SK-N-SH (cell line): ENCODE measurements at places on chromosomes 12 and 14. TPM values are rescaled to one million over a fixed set of nuclear protein-coding genes. Genes with fewer than 3 reads are reported as not detected.
A peak's percentile ranks its signal among the peaks of the same experiment; 100 is the strongest.

CLMN gene
- 1.4 TPM in 2 replicates for polyA plus RNA-seq

JPH4 gene
- 8.7 and 8.8 TPM in 2 replicates for polyA plus RNA-seq

PPP2R5C gene
- 43.7 and 61.0 TPM in 2 replicates for polyA plus RNA-seq

BICD1 gene
- 12.1 and 13.2 TPM in 2 replicates for polyA plus RNA-seq

LRRC43 gene
- 0.94 and 1.4 TPM in 2 replicates for polyA plus RNA-seq

TIMELESS gene
- 5.1 and 5.4 TPM in 2 replicates for polyA plus RNA-seq

GARIN6 gene
- polyA plus RNA-seq, result not detected in 2 replicates

DDX24 gene
- 108 and 148 TPM in 2 replicates for polyA plus RNA-seq

ENDOU gene
- not detected in 2 replicates for polyA plus RNA-seq

NELL2 gene
- polyA plus RNA-seq, result 0.28 and 0.35 TPM in 2 replicates

PDE3A gene
- 0.67 and 0.88 TPM in 2 replicates for polyA plus RNA-seq

CD27 gene
- not detected in 2 replicates for polyA plus RNA-seq

KRT82 gene
- polyA plus RNA-seq, result not detected in 2 replicates

CD4 gene
- polyA plus RNA-seq, result 0.02 TPM in 1 of 2 replicates, not detected in the other

TCL1B gene
- polyA plus RNA-seq, result not detected in 2 replicates

GRCh38 chr12:25102402-25102801 lies 92.6 kb downstream of the DNAI7 start:
- H3K4me1 ChIP-seq, result no peaks in the 10 kb centered on the region
- no peaks in the 10 kb centered on the region for H3K36me3 ChIP-seq
- H3K4me3 ChIP-seq, result no peak overlapping the region
- H3K27ac ChIP-seq, result no peak overlapping the region
- DNase-seq, result no peak
- no peaks in the 10 kb centered on the region for H3K27me3 ChIP-seq

- no peak overlapping the region for H3K27ac ChIP-seq
- no peak overlapping the region for H3K4me3 ChIP-seq
- no peak for DNase-seq
- H3K4me1 ChIP-seq, result no peaks in the 10 kb centered on the region
Observed at GRCh38 chr14:92755495-92755894, 7.1 kb upstream of the LGMN start.

DNA sequence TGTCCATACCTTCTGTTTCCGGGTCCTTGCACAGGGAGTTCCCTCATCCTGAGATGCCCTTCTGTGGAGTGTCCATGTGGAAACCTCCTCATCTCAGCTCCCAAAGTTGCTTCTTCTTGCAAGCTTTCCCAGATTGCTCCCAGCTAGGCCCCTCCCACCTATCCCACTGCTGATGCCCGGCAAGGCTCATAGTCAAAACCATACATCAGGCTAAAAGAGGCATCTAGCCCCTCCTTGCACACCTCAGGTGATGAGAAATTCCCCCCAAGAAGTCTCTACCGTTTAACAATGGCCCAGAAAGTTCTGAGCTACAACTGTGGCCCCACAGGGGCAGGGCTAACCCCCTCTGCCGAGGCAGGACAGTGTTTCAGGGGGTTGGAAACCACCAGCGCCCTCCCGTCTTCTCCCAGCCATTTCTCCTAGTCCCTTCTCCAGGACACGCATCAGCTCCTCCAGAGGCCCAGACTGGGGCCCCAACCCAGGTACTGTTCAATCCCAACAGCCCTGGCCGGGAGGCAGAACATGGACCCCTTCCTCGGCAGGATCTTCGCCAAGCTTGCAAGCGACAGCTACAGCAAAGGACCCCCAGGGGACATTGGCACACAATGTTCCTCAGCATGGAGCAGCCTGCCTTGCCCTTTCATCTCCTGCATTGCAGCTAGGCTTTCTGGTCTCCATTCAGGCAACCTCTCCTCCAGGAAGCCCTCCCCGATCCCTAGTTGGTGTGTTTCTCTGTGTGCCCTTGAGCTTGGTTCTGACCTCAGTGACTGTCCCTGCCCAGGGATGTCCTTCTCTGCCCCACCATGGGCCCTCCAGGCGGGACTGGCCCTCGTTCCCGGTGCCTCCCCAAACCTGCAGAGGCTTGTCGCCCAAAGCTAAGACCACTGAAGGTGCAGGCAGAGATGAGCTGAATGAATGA lies 4.5 kb upstream of the BEGAIN start:
- H3K27me3 ChIP-seq, result peaks cover 10% of the 10 kb centered on the region; the same call in 1 of the 2 replicates
- H3K4me1 ChIP-seq, result peaks cover 28% of the 10 kb centered on the region
- H3K27ac ChIP-seq, result no peak overlapping the region
- peak; percentile 17 for DNase-seq
- H3K4me3 ChIP-seq, result no peak overlapping the region
- H3K36me3 ChIP-seq, result no peaks in the 10 kb centered on the region

GRCh38 chr14:30162066-30162465 lies 234.4 kb upstream of the PRKD1 start:
- H3K36me3 ChIP-seq, result no peaks in the 10 kb centered on the region
- H3K27me3 ChIP-seq, result no peaks in the 10 kb centered on the region
- no peak overlapping the region for H3K4me3 ChIP-seq
- no peak for DNase-seq
- no peak overlapping the region for H3K27ac ChIP-seq

DNA sequence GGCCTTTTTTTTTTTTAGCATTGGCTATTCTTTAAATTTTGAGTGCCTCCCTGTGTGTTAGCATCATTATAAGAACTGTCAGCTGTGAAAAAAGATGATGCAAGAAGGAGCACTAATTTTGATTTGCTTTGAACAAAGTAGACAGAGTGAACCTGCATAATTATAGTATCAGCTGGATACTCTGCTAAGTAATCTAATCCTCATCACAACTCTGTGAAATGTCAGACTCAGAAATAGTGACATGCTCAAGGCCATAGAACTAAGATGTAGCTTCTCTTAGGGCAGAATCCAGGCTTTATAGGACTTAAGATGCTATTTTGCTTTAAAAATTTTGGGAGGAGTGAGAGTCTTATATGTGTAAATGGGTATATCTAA lies 31.9 kb downstream of the FBXO34 start:
- no peaks in the 10 kb centered on the region for H3K27me3 ChIP-seq
- H3K27ac ChIP-seq, result no peak overlapping the region
- peaks cover 12% of the 10 kb centered on the region for H3K4me1 ChIP-seq
- H3K36me3 ChIP-seq, result peaks cover 8% of the 10 kb centered on the region
- no peak overlapping the region for H3K4me3 ChIP-seq
- no peak for DNase-seq

DNA sequence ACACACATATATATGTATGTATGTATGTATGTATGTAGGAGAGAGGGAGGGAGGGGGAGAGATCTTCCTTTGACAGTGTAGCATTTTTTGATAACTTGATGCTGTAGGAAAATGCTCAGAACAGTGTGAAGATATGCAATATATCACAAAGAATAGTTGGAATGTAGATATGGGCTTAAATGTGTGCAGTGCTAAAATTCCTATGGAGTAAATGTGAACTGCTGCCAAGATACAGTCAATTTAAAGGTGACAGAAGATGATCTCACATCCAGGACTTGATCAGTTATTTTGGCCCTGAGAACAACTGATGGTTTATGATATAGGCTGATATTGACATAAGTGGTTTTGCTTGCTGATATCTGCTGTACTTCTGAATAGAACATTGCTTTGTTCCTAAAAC lies 84.2 kb downstream of the DAAM1 start:
- H3K36me3 ChIP-seq, result peaks cover 5% of the 10 kb centered on the region
- DNase-seq, result no peak
- no peaks in the 10 kb centered on the region for H3K27me3 ChIP-seq
- no peak overlapping the region for H3K27ac ChIP-seq

DNA sequence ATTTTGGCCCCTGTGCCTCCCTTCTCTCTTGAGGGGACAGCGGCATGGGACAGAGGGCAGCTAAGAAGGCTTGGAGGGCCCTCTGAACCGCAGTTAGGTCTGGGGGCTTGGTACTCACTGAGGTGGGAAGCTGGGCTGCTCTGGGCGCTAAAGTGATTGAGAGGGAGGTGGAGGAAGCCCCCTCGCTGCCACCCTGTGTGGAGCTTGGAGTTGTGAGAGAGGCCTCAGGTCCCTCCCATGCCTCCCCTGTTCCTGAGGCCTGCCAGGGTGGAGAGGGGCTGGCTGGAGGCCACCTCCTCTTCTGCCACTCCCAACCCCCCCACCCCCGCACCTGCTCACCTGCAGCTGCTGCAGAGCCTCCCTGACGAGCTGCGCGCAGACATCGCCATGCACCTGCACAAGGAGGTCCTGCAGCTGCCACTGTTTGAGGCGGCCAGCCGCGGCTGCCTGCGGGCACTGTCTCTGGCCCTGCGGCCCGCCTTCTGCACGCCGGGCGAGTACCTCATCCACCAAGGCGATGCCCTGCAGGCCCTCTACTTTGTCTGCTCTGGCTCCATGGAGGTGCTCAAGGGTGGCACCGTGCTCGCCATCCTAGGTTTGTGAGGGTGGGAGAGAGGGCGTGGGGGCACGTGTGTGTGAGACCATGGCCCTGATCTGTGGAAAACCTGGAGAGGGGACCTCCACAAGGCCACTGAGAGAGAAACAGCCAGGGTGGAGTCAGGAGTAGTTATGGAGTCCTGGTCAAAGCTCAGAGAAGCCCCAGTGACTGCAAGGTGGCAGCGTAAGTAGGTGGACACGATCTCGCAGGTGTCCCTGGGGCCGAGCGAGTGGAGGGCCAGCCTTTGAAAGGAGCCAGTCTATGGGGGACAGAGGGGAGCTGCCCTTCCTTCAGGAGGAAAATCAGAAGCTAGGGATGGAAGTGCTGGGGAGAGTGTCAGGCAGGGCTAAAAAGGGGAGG lies 11.2 kb downstream of the KCNH3 start:
- no peaks in the 10 kb centered on the region for H3K27me3 ChIP-seq
- no peak overlapping the region for H3K4me3 ChIP-seq
- peak; percentile 20 for DNase-seq
- H3K4me1 ChIP-seq, result no peaks in the 10 kb centered on the region
- H3K36me3 ChIP-seq, result no peaks in the 10 kb centered on the region

GRCh38 chr12:54593135-54593534 lies 4.7 kb upstream of the PPP1R1A start:
- H3K27me3 ChIP-seq, result peaks cover 66% of the 10 kb centered on the region
- DNase-seq, result no peak
- no peaks in the 10 kb centered on the region for H3K36me3 ChIP-seq
- H3K27ac ChIP-seq, result no peak overlapping the region
- H3K4me1 ChIP-seq, result no peaks in the 10 kb centered on the region
- no peak overlapping the region for H3K4me3 ChIP-seq

- H3K27ac ChIP-seq, result no peak overlapping the region
- H3K4me3 ChIP-seq, result no peak overlapping the region
- H3K4me1 ChIP-seq, result peaks cover 12% of the 10 kb centered on the region; the same call in 1 of the 2 replicates
- no peaks in the 10 kb centered on the region; the same call in 1 of the 2 replicates for H3K36me3 ChIP-seq
- no peak for DNase-seq
Observed at GRCh38 chr14:74558655-74559054, 53.4 kb downstream of the LTBP2 start.

- no peak within 1 kb of the TSS for H3K4me3 ChIP-seq
- H3K4me1 ChIP-seq, result peaks cover 79% of the 10 kb centered on the region; the same call in 1 of the 2 replicates
- peaks cover 23% of the 10 kb centered on the region; the same call in 1 of the 2 replicates for H3K27me3 ChIP-seq
- H3K27ac ChIP-seq, result peak within 1 kb of the TSS; percentile 91
- DNase-seq, result peak; percentile 91
Observed at GRCh38 chr14:100726550-100727085, at the start of gene DLK1. DLK1 (plus strand) TSS chr14:100726892; CDS start chr14:100727069, 177 bp downstream.

- no peak overlapping the region for H3K4me3 ChIP-seq
- DNase-seq, result no peak
- no peaks in the 10 kb centered on the region for H3K27me3 ChIP-seq
- no peaks in the 10 kb centered on the region for H3K36me3 ChIP-seq
- H3K4me1 ChIP-seq, result peaks cover 13% of the 10 kb centered on the region; the same call in 1 of the 2 replicates
Observed at GRCh38 chr12:69822201-69822860, 2.7 kb upstream of the MYRFL start.

- DNase-seq, result no peak
- no peak overlapping the region for H3K27ac ChIP-seq
- no peaks in the 10 kb centered on the region for H3K36me3 ChIP-seq
- H3K4me3 ChIP-seq, result no peak overlapping the region
Observed at GRCh38 chr14:105581551-105582341, 55.4 kb downstream of the TMEM121 start.

DNA sequence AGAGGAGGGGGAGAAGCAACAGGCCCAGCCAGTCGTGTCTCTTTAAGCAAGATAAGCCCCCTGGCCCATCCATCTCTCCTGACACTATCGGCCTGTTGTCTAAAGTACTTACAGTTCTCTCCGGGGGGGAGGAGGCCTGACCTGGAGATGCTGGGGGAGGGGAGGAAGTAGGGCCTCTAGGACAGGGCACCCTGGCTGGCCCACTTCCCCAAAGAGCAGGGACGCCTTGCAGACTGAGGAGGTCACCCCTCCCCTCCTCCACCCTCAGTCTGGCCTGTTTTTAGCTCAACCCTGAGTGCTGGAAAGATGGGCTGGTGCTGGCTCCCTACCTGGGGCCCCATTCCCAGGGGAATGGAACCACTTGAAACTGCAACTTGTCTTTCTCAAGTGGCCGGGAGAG lies 70.3 kb downstream of the TBX5 start:
- no peak overlapping the region for H3K27ac ChIP-seq
- DNase-seq, result no peak
- H3K27me3 ChIP-seq, result no peaks in the 10 kb centered on the region; the same call in 1 of the 2 replicates
- H3K36me3 ChIP-seq, result no peaks in the 10 kb centered on the region
- no peaks in the 10 kb centered on the region for H3K4me1 ChIP-seq

GRCh38 chr12:12108441-12109058 lies 37.8 kb downstream of the BCL2L14 start:
- no peak overlapping the region for H3K27ac ChIP-seq
- no peak overlapping the region for H3K4me3 ChIP-seq
- H3K27me3 ChIP-seq, result no peaks in the 10 kb centered on the region

GRCh38 chr14:67636361-67636919 lies 16.7 kb downstream of the ARG2 start:
- no peak overlapping the region for H3K4me3 ChIP-seq
- H3K36me3 ChIP-seq, result no peaks in the 10 kb centered on the region; the same call in 1 of the 2 replicates
- H3K27me3 ChIP-seq, result no peaks in the 10 kb centered on the region

DNA sequence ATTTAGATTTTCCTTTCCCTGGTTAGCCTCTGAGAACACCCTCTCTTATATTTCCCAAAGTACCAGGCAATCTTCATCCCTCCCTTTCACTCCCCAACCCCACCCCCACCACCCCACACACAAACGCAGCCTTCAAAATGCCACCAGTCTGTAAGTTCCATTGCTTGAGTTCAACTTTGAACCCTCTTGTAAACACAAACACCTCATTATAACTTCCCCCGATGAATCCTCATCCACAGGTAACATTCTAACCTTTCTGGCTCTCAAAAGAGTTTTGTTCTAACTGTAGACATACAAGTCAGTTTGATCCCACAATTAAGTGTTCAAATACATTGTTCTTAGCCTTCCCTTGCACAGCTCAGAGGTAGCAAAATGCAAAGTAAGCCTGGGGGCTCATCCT lies 199.4 kb upstream of the FOXN3 start:
- no peak for DNase-seq
- H3K36me3 ChIP-seq, result no peaks in the 10 kb centered on the region
- no peaks in the 10 kb centered on the region for H3K27me3 ChIP-seq
- H3K4me3 ChIP-seq, result no peak overlapping the region; the same call in 1 of the 2 replicates
- peak overlapping the region; percentile 80; the same call in 1 of the 2 replicates for H3K27ac ChIP-seq

- H3K36me3 ChIP-seq, result no peaks in the 10 kb centered on the region
- no peaks in the 10 kb centered on the region for H3K27me3 ChIP-seq
- no peak overlapping the region for H3K27ac ChIP-seq
- H3K4me3 ChIP-seq, result no peak overlapping the region
Observed at GRCh38 chr12:92046557-92047392, 98.9 kb downstream of the BTG1 start.

- no peaks in the 10 kb centered on the region; the same call in 1 of the 2 replicates for H3K4me1 ChIP-seq
- no peaks in the 10 kb centered on the region for H3K36me3 ChIP-seq
- DNase-seq, result peak; percentile 29
- no peak overlapping the region for H3K27ac ChIP-seq
- H3K4me3 ChIP-seq, result peak overlapping the region; percentile 57
Observed at GRCh38 chr12:16606201-16606849, 363 bp upstream of the LMO3 start.

- H3K4me1 ChIP-seq, result no peaks in the 10 kb centered on the region; the same call in 1 of the 2 replicates
- DNase-seq, result no peak
- H3K27me3 ChIP-seq, result no peaks in the 10 kb centered on the region
- H3K4me3 ChIP-seq, result no peak overlapping the region
- no peak overlapping the region for H3K27ac ChIP-seq
Observed at GRCh38 chr12:62622177-62622576, 155.6 kb downstream of the MON2 start.
